Caco-2 (cell line): ENCODE measurements at places on chromosomes 13 and 19. TPM values are rescaled to one million over a fixed set of nuclear protein-coding genes. Genes with fewer than 3 reads are reported as not detected.

- no peaks in the 10 kb centered on the region for H3K36me3 ChIP-seq
- no peaks in the 10 kb centered on the region for H3K4me1 ChIP-seq
- no peak overlapping the region for H3K27ac ChIP-seq
- no peak overlapping the region for H3K4me3 ChIP-seq
- no peak for DNase-seq
Observed at GRCh38 chr13:102395174-102395573, 6.7 kb downstream of the FGF14 start.

DNA sequence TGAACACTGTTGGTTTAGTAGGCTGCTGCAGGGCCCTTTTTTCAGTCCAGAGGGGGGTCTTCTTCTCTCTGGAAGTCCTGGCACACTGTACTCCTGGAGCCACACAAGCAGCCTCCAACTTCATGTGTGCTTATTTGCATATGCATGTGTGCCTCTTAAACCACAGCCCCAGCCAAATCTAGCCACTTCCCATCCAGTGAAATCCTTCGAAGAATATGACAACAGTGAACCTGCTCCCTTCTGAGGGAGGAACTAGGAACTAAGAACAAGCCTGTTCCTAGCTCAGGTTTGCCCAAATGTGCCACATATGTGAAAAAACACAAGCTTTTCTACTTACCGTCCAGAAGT lies 348.5 kb downstream of the FOXO1 start:
- H3K27ac ChIP-seq, result no peak overlapping the region
- no peaks in the 10 kb centered on the region for H3K27me3 ChIP-seq
- no peak for DNase-seq
- H3K4me3 ChIP-seq, result no peak overlapping the region
- no peaks in the 10 kb centered on the region for H3K36me3 ChIP-seq

GRCh38 chr13:41554626-41555386 lies 97.5 kb downstream of the RGCC start:
- no peaks in the 10 kb centered on the region for H3K27me3 ChIP-seq
- DNase-seq, result no peak
- no peaks in the 10 kb centered on the region for H3K4me1 ChIP-seq
- peak overlapping the region; percentile 64 for H3K27ac ChIP-seq
- no peaks in the 10 kb centered on the region for H3K36me3 ChIP-seq

DNA sequence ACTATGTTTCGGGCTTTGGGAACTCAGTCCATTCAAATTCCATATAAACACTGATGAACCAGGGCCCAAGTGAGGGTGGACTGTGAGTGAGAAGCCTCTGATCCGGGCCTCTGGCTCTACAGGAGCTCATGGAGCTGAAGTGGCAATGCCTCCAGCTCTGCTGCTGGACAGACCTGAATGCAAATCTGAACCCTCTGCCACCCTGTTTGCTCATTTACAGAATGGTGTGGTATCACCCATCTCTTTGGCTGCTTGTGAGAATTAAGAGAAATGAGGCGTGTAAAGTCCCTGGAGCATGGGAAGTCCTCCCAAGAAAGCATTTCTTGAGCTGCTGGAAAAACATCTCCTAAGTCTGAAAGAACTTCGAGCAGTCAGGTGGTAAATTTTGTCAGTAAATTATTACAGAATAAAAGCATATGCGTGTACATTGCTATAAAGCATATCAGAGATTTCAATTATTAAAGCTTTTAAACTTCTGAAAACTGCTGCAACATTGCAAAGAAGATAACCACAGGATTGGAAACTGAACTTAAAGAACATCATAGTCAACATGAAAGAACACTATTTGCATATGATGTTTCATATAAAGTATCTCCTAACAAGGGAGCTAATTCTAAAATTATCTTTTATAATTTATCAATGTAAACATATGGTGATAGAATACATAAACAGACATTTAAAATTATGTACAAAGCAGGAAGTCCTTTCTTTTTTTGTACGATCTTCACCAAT lies 369.0 kb downstream of the UQCRFS1 start:
- no peak for DNase-seq
- H3K27me3 ChIP-seq, result no peaks in the 10 kb centered on the region
- no peak overlapping the region for H3K27ac ChIP-seq

GRCh38 chr13:21338156-21338555 lies 120.9 kb downstream of the ZDHHC20 start:
- no peaks in the 10 kb centered on the region for H3K36me3 ChIP-seq
- peak; percentile 54 for DNase-seq
- no peak overlapping the region for H3K27ac ChIP-seq
- H3K4me3 ChIP-seq, result no peak overlapping the region

GRCh38 chr19:46659151-46660007 lies 1.6 kb downstream of the DACT3 start:
- H3K27me3 ChIP-seq, result no peaks in the 10 kb centered on the region; the same call in 1 of the 2 replicates
- H3K4me1 ChIP-seq, result peaks cover 11% of the 10 kb centered on the region; the same call in 1 of the 2 replicates
- no peak overlapping the region for H3K27ac ChIP-seq
- no peak overlapping the region for H3K4me3 ChIP-seq
- H3K36me3 ChIP-seq, result no peaks in the 10 kb centered on the region

GRCh38 chr13:41827507-41828213 lies 133.2 kb downstream of the VWA8 start:
- H3K4me1 ChIP-seq, result no peaks in the 10 kb centered on the region
- H3K4me3 ChIP-seq, result no peak overlapping the region
- H3K27me3 ChIP-seq, result no peaks in the 10 kb centered on the region

GRCh38 chr19:31283701-31284100 lies 65.5 kb downstream of the TSHZ3 start:
- H3K27ac ChIP-seq, result no peak overlapping the region
- H3K4me1 ChIP-seq, result no peaks in the 10 kb centered on the region
- DNase-seq, result no peak
- no peaks in the 10 kb centered on the region for H3K36me3 ChIP-seq

- DNase-seq, result no peak
- no peaks in the 10 kb centered on the region for H3K4me1 ChIP-seq
- H3K27me3 ChIP-seq, result no peaks in the 10 kb centered on the region
- H3K27ac ChIP-seq, result no peak overlapping the region
- no peak overlapping the region for H3K4me3 ChIP-seq
- no peaks in the 10 kb centered on the region for H3K36me3 ChIP-seq
Observed at GRCh38 chr19:11989112-11989456, 24.2 kb downstream of the ZNF763 start.

GRCh38 chr13:84606616-84607015 lies 724.3 kb upstream of the SLITRK1 start:
- H3K27me3 ChIP-seq, result no peaks in the 10 kb centered on the region
- DNase-seq, result no peak
- H3K4me1 ChIP-seq, result no peaks in the 10 kb centered on the region
- no peak overlapping the region for H3K4me3 ChIP-seq

DNA sequence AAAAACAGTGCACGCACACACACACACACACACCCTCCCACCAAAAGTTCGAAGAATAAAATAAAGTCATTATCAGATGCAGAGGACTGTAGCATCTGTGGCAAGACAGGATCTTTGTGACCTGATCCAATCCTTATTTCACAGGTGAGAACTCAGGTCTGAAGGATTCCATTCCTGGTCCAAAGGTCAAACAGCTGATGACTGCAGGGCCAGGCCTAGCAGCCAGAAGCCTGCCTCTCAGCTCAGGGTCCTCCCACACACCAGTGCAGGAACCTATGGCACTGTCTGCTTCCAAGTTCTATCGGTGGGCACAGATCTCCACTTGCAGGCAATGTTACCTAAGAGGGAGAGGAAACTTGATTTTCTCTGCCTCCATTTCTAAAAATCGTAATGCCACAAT lies 57.5 kb downstream of the SERP2 start:
- peaks cover 44% of the 10 kb centered on the region for H3K4me1 ChIP-seq
- peaks cover 6% of the 10 kb centered on the region for H3K36me3 ChIP-seq
- peak; percentile 86 for DNase-seq
- peak overlapping the region; percentile 50 for H3K27ac ChIP-seq
- no peak overlapping the region for H3K4me3 ChIP-seq
- H3K27me3 ChIP-seq, result no peaks in the 10 kb centered on the region

DNA sequence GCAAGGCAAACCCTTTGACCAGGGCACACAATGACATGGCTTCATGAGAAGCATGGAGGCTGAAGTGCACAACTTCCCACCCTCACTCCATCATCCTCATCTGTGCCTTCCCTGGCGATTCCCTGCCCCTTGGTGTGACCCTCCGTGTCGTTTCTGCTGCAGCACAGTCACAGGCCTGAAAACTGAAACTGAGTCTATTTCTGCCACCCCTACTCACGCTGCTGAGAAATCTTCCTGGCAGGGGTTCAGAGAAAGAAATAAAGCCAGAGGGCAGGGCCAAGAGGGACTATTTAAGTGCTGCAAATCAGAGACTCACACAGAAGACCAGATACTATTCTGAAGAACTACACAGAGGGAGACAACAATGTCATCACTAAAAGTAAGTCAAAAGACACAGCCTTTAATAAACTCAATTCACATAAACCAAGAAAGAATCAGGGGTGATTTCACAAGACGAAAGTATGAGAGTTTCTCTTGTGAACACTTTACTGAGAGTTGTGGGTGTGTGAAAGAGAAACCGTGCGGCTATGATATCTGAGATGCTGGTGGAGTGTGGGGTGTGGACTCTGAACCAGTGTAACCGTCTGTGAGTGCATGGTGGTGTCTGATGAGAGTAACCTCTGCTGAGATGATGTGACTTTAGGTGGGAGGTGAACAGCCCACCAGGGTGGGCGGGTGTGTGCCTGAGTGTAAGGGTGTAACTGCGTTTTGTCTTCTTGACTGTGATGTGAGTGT lies 23.5 kb downstream of the LGALS16 start:
- no peaks in the 10 kb centered on the region for H3K36me3 ChIP-seq
- no peaks in the 10 kb centered on the region for H3K27me3 ChIP-seq
- H3K4me1 ChIP-seq, result no peaks in the 10 kb centered on the region
- H3K27ac ChIP-seq, result no peak overlapping the region

DNA sequence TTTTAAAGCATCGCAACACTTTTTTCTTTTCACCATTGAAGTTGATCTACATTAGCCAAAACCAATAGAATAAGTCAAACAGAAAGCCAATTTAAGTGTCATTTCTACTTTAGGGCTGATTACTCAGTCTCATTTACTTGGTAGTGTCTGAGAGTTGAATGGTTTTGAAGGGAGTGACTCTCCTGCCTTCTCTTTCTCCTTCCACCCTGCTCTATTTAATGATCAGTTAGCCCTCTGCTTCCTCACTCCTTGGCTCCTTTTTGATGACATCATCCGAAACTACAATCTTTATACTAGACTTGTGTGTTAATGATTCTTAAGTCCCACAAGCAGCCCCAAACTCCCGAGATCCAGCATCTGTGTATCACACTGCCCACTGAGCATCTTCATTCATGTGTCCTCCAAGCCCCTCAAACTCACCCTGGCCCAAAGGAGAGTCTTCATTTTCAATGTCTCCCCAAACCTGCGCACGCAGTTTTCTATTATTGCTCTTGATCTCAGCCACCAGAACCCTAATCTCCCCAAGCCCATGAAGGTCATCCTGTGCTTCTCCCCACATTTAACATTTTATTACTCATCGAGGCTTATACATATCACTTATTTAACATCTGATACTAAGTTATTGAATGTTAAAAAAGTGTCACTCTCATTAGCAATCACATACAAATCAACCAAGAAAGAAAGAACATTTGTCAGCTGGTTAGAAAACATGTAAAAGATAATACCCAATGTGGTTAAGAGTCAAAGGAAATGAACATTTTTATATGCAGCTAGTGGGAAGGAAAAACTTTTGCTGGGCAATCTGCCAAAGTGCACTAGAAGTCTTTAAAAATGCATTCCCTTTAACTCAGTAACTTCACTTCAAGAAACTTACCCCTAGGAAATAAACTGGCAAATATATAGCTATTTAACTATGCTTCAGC lies 32.2 kb upstream of the ARGLU1 start:
- no peak for DNase-seq
- no peaks in the 10 kb centered on the region for H3K4me1 ChIP-seq
- H3K27ac ChIP-seq, result no peak overlapping the region
- H3K27me3 ChIP-seq, result no peaks in the 10 kb centered on the region
- H3K4me3 ChIP-seq, result no peak overlapping the region

DNA sequence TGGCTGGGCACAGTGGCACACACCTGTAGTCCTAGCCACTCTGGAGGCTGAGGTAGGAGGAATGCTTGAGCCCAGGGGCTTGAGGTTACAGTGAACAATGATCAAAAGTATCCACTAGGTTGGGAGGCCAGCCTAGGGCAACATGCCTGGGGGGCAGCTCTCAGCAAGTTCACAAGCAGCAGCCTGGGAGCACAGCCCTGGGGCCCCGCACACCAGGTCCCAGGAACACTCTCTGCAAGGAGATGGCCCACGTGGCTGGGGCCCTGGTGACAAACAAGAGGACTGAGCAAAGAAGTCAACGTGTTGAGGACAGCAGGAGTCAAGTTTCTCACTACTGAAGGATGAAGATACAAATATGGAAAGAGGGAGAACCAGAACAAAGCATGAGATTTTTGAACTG lies 39.3 kb downstream of the ABCC4 start:
- peaks cover 1% of the 10 kb centered on the region for H3K36me3 ChIP-seq
- H3K27ac ChIP-seq, result peak overlapping the region; percentile 72

GRCh38 chr19:45643927-45644771 lies 5.0 kb upstream of the EML2 start:
- H3K4me3 ChIP-seq, result peak overlapping the region; percentile 41
- DNase-seq, result no peak
- H3K36me3 ChIP-seq, result no peaks in the 10 kb centered on the region
- peaks cover 17% of the 10 kb centered on the region for H3K4me1 ChIP-seq
- H3K27me3 ChIP-seq, result no peaks in the 10 kb centered on the region

DNA sequence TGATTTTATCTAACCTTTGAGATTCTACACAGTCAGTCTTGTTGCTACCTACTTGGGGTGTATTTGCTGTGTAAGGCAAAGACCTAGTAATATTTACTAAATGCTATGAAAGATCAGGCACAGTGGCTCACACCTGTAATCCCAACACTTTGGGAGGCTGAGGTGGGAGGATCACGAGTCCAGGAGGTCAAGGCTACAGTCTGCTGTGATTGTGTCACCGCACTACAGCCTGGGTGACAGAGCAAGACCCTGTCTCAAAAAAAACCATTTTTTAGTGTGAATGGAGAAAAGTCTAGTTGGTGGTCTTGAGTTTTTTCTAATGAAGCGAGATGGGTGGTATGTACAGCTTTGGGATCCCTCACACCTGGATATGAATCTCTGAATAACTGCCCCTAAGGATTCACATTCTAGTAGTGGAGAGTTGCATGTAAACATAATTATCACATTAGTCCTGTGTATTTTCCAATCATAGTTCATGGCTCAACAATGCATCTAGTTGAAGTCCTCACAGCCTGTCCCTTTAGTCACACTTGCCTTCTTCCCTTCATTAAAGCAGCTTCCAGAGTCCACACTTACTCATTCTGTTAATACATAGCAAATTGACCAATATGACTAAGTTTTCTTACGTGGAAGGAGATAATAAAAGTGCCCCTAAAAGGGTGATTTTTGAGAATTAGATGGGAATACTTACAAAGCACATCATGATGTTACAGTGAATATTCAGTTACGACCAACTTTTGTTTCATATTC lies 7.5 kb downstream of the RPL21 start:
- no peak for DNase-seq
- no peak overlapping the region for H3K4me3 ChIP-seq
- no peaks in the 10 kb centered on the region for H3K27me3 ChIP-seq
- no peaks in the 10 kb centered on the region for H3K4me1 ChIP-seq
- H3K36me3 ChIP-seq, result peaks cover 3% of the 10 kb centered on the region; the same call in 1 of the 2 replicates
- H3K27ac ChIP-seq, result peak overlapping the region; percentile 4

GRCh38 chr13:71079638-71080037 lies 787.4 kb downstream of the DACH1 start:
- no peaks in the 10 kb centered on the region for H3K36me3 ChIP-seq
- H3K4me3 ChIP-seq, result no peak overlapping the region
- H3K27me3 ChIP-seq, result no peaks in the 10 kb centered on the region
- no peak overlapping the region for H3K27ac ChIP-seq

SHC2 gene
- 1.3 and 2.4 TPM in 2 replicates for total RNA-seq

GRIK5 gene
- 0.30 and 0.48 TPM in 2 replicates for total RNA-seq

PRR20A gene
- not detected in 2 replicates for total RNA-seq

FBL gene
- 374 and 411 TPM in 2 replicates for total RNA-seq

ZNF468 gene
- 29.1 and 35.8 TPM in 2 replicates for total RNA-seq

NAXD gene
- 48.8 and 51.5 TPM in 2 replicates for total RNA-seq

KIR3DL1 gene
- total RNA-seq, result not detected in 2 replicates

MEGF8 gene
- total RNA-seq, result 17.9 and 19.3 TPM in 2 replicates

RNF225 gene
- 0.73 and 1.3 TPM in 2 replicates for total RNA-seq

PGLYRP1 gene
- total RNA-seq, result not detected in 2 replicates
